ENCODE measurements at places on chromosomes 11 and 22. TPM values are rescaled to one million over a fixed set of nuclear protein-coding genes. Genes with fewer than 3 reads are reported as not detected.

DNA sequence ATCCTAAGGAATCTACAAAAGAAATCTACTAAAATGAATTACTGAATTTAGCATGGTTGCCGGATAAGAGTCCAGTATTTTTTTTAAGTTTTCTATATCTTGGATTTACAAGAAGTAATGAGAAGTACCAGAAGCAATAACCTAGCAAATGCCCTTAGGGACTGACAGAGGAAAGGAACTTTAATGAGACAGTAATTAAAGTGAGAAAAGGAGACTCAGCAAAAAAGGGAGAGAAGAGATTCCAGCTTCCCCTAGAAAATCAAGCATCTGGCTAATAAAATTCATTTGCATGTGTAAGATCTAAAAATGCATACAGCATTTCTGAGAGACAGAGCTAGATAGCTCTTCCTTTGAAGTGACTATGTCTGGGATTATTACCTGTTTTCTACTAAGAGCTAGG lies 39.1 kb downstream of the IZUMO1R start:
- no peak for DNase-seq

- no peak for DNase-seq
These were observed 13.3 kb downstream of the GGTLC2 start for GRCh38 chr22:22657712-22658111.

- DNase-seq = no peak
These were observed 76.5 kb upstream of the ARFGAP3 start for GRCh38 chr22:42933485-42934091.

- DNase-seq = no peak
These were observed 7.4 kb upstream of the GUCY1A2 start for GRCh38 chr11:107025673-107026072.

DNA sequence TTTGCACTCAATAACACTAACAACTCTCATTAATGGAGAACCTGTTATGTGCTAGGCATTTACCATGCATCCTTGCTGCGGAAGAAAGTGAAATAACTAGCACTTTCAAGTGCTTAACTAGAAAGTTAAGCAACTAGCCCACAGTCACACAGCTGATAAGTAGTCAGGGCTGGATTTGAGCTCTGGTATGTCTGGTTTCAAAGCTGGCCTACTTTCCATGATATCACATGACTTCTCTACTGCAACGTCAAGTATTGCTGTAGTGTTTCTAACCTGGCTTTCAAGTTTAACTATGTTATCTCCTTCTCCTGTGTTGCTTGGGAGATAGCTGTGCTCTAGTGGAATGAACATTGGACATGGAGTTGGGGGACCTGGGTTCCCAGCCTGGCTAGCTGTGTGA lies 12.1 kb downstream of the SLC15A3 start:
- no peak for DNase-seq

DNA sequence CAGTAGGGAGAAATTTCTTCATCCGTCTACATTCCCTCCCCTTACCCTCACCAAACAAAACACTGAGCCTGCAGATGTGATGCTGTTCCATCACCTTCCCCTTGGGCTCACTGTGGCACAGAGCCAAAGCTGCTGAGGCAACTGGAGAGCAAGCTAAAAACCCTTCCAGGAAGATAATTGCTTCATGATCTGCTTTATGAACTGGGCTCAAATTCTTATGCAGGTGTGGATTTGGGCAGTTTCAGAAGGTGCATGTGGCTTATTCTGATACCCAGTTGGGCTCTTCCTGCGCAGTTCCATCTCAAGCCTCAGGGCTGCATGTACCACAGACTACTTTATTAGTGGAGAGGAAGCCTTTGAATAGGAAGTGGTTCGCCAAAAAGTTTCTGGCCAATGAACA lies 58.3 kb downstream of the AAMDC start:
- peak; percentile 0 for DNase-seq

- DNase-seq = no peak
These were observed 84.3 kb upstream of the SYN3 start for GRCh38 chr22:33142282-33143055.

DNA sequence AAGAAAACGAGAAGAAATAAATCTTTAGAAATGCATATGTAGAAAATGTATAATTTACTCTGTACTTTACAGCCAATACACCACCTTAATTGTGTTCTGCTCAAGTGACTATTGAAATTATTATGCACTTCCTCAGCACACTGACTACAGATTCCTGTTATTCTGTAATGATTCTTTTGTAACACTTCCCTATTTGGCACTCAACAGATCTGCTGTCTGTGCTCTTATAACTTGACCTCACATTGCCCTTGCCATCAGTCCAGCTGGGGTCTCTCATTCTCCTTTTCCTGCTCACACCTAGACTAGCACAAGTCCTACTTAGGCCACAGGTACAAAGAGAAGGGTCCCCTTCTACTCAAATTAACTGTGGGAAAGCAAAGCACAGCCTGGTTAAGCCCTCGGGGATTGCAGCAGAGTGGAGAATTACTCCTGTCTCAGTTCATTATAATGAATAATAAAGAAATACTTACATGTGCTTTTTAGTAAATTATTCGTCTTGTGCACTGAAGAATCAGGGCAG lies 860.4 kb downstream of the OPCML start:
- no peak for DNase-seq

- DNase-seq = no peak
These were observed 3.4 kb downstream of the BIRC3 start for GRCh38 chr11:102320679-102321078.

GRCh38 chr11:60530454-60531100 lies 15.4 kb downstream of the MS4A13 start:
- DNase-seq = no peak

DNA sequence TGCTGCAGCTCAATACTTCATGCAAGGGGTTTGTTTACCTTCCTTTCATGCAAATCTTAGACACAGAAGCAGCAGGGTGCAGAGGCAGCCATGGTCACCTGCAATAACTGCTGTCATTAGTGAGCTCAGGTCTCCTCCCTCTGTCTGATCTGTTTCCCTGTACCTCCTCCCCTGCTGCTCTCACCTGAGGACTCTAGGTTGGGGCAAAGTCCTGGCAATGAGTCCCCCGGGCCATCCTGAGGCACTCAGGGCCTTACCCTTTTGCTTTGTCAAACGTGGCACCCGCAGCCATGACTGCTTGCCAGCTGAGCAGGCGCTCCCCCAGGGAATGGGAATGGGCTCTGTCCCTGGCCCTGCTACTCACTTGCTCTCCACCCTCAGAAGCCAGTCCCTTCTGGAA lies 3.9 kb downstream of the LRRC10B start:
- no peak for DNase-seq

DNA sequence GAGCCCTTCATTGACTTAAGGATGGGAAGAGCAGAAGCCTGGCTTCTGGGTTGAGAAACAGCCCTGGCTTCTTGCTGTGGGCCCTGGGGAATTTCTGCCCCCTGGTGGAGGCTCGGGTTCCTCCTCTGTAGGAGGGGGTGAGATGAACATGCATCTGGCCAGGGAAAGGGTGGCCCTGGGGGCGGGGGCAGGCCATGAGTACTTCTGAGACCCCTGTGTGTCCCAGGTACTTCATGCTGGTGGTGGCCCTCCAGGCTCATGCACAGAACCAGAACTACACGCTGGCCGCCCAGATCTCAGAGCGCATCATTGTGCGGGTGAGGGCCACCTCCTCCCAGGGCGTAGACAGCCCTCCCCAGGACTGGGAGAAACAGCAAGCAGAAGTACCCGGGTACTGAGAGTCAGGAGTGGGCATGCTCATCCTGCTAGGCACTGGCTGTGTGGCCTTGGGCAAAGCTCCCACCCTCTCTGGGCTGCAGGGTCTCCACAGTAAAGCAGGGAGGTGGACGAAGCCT lies 15.8 kb downstream of the TMEM258 start:
- DNase-seq = peak; percentile 47

- no peak for DNase-seq
These were observed 116.2 kb downstream of the KCNQ1OT1 start for GRCh38 chr11:2583605-2583958.

MMP12 gene
- total RNA-seq = not detected

RAB6A gene
- total RNA-seq = 102 TPM

NLRP14 gene
- not detected for total RNA-seq

RASGRP2 gene
- 463 TPM for total RNA-seq

SLC37A2 gene
- total RNA-seq = 3.8 TPM

GAB4 gene
- total RNA-seq = not detected

EPS8L2 gene
- 17.4 TPM for total RNA-seq

LRRN4CL gene
- total RNA-seq = 0.11 TPM

CPT1B gene
- total RNA-seq = 70.0 TPM

NAALAD2 gene
- not detected for total RNA-seq

ELP4 gene
- 19.6 TPM for total RNA-seq

All from CD4-positive, alpha-beta memory T cell (primary cell).